SW 1271 (cell line): ENCODE measurements at places on chromosomes 7 and 10.

DNA sequence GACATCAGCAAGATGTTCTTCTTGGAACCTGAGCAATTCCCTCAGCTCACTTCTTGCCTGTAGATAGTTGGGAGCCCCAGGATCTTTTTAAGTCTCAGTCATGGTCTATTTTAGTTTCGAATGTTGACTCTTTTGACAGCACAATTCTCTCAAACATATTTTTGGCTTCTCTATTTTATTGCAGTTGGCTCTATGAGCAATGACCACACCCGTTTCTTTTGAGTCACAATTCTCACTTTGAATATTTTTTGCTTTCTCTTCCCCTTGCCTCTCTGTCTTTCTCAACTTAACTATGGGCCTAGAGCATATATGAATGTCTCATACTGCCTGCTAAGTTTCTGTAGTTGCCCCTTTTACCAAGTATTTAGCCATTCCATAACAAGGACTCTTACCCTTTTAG lies 222.8 kb downstream of the PTN start:
- DNase-seq = no peak

- no peak for DNase-seq
These were observed 2.5 kb downstream of the LFNG start for GRCh38 chr7:2521952-2522591.

DNA sequence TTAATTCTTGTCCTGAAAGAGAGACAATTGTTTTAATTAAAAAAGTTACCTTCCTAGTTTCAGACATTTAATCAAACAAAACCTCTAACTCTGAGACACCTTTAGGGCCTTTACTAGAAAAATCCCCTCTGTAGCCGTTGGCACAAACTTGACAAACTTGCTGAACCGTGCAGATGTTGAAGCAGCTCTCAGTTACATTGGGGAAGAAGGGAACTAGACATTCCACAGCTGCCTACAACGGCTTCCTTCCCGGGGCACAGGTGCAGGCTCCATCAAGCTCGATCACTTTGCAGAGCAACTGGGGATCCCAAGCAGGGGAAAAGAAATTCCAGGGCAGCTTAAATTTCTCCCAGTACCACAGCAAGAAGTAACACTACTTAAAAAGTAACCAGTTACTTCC lies 141.3 kb downstream of the SKAP2 start:
- DNase-seq = no peak

DNA sequence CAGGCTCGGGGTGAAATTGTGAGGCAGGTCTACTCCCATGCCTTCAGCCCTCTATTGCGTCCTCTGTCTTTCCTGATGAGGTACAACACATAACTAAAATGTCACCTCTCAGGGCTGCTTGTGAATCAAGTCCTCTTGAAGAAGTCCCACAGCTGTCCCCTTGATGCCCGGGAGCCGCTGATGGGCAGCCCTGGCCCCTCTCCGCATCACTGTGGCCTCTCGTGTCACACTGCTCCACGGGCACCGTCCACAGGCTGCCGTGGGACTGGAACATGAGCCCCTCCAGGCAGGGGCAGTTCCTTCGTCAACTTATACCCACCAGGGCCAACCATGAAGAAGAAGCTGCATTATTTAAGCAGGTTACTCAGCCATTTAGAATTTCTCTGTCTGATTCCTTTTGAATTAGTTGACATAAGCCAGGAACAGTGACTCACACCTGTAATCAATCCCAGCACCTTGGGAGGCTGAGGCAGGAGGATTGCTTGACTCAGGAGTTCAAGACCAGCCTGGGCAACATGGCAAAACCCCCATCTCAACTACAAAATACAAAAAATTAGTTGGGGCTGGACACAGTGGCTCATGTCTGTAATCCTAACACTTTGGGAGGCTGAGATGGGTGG lies 58.5 kb upstream of the UBE3C start:
- no peak for DNase-seq

- no peak for DNase-seq
These were observed 70.0 kb upstream of the KCNMA1 start for GRCh38 chr10:77707570-77707969.

DNA sequence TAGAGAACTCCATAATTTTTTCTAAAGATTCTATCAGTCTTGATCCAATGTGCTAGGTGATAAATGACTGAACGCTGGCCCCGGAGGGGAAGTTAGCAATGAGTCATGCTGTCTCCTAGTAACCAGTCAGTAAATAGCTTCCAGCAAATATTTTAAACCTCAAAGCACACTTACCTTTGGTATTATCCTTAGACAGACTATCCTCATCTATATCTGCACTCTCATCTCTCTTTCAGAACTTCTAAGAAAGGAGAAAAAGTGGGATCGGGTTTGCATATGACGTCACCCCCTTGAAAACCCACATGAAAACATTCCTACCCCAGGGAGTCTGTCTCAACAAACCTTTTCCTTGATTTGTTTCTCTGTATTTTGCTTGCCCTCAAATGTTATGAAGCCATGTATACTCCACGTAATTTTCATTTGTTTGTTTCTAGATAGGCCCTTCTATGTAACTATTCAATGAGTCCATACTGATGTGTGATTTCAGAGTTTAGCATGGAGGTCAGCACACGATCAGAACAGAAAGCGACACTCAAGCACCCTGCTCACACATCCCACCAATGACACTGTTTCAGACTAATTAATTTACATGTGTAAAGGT lies 174.9 kb upstream of the NRP1 start:
- peak; percentile 6 for DNase-seq

GRCh38 chr10:108911814-108912541 lies 1011.3 kb downstream of the XPNPEP1 start:
- no peak for DNase-seq

- DNase-seq = peak; percentile 11
These were observed 259.8 kb upstream of the SEMA3A start for GRCh38 chr7:84454174-84454959.

DNA sequence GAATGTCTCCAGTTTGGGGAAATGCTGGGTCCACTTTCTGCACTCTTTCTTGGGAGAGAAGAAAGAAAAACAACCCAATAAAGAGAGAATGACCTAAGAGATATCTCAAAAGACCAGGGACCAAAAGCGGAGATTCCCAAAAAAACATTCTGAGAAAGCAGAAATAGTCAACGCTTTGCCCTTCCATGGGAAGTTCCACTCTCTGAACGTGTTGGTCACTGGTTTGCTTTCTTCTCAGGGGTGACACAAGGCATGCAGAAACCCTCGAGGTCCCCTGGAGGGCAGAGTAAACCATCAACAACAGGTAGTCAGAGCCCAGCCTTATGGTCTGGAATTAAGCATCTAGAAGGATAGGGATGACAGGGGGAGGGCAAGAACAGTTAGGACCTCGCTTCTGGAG lies 26.2 kb upstream of the AOAH start:
- DNase-seq = no peak

- peak; percentile 49 for DNase-seq
These were observed 68.4 kb downstream of the CDC123 start for GRCh38 chr10:12264204-12264940.

DNA sequence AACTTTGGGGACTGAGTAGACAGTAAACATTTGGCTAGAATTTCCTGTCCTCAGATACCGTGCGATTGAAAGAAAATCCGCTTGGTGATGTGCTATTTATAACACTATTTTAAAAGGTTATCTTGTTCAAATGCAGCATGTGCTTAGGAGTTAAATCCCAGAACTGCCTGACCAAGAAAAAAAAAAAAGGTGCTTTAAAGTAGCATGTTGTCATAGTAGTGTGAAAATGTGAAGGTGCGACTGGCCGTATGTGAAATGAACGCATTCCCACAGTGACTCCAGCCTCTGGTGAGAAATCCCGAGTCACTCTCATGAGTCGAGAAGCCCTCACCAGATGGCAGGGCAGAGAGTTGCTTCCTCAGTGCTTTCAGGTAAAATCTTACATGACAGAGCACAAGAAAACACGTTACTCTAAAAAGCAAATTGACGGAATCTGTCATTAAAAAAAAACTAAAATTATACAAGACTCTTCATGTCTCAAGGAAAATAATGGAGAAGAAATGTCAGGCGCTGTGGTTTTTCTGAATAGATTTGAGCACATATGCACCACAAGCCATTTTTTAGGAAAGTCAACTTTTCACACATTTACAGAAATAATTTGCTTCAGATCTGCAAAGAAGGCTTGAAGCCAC lies 18.4 kb upstream of the KLF6 start:
- DNase-seq = no peak

DNA sequence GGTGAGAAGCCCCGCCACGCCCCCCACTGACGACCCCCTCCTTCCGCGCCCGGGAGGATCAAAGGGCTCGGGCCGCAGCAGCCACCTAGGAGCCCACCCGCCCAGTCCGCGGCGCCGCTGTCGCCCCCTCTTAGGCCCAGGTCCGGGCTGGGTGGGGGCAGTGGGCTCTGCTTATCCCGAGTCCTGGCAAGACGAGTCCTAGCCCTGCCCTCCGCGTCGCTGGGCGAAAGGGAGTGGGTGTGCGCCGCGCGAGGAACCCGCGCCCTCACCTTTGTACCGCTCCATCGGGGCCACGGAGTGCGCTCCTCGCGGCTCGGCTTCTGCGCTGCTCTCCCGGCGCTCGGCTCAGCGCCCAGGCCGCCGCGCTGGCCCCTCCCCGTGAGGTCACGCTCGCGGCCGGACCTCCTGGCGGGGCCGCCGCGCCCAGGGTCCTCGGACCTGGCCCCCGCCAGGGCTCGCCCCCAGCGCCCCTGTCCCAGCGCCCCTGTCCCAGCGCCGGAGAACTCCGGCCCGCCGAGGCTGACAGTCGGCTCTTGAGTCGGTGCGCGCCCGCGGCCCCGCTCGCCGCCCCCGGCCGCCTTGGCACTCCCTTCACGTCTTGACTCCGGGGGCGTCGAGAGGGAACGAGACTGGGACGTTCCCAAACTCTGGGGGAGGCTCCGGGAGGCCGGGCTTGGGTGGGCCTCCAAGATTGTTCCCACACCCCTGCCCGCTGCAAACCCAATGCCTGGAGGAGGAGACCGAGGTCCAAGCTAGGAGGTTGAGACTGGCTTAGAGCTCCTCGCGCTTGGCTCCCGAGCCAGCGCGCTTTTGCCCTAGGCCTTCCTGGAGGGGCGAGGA lies at the start of gene AFAP1L2:
Gene AFAP1L2, minus strand, starts transcription at position 332 of the 840 bp plus-strand sequence. Its CDS starts 47 bp downstream, at position 285.
- DNase-seq = no peak

- DNase-seq = no peak
These were observed 65.3 kb upstream of the ZMIZ1 start for GRCh38 chr10:79003183-79004100.

DNA sequence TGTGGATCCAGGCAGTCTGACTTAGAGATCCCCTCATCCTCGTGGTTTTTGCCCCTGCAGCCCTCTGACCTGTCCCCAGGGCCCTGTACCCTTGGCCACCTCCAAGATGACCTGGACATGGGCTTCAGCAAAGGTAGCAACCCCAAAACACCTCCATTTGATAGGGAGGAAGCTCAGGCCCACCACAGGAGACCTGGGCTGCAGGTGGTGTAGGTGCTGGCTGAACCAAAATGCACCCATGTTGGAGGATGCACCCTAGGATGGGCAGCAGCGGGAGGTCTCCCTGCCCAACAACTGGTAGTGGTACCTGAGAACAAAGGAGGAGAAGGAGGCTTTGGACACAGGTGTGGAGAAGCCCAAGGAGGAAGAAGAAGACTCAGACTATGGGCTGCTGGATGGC lies 188.7 kb downstream of the ZNF716 start:
- DNase-seq = no peak

GRCh38 chr7:7766671-7767070 lies 48.3 kb upstream of the RPA3 start:
- no peak for DNase-seq

DNA sequence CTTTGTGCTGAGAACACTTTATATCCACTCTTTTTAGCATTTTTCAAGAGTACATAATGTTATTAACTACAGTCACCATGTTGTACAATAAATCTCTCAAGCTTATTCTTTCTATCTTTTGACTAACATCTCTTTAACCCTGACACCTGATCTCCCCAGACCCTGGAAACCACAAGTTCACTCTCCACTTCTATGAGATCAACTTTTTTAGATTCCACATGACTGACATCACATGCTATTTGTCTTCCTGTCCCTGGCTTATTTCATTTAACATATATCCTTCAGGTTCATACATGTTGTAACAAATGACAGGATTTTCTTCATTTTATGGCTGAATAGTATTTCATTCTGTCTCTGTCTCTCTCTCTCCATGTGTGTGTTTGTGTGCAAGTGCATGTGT lies 15.5 kb downstream of the SLC13A1 start:
- DNase-seq = peak; percentile 2

GRCh38 chr7:127699853-127700252 lies 47.9 kb downstream of the SND1 start:
- no peak for DNase-seq

DNA sequence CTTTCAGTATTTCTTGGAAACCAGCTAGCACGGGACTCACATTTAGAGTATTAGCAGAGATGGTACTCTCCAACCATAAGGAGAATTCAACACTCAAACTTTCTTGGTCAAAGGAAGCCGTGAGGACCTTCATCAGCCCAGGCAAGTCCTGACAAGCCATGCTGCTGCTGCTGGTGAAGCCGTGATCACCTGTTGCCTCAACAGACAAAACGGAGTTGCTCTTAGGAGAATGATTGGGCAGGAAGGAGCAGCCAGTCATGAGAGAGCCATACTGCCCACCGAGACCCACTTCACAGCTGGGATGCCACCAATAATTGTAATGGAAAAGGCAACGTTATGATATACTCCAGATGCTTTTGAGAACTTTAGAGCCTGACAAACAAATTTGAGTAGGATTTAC lies 60.8 kb upstream of the PLPP4 start:
- DNase-seq = no peak

DNA sequence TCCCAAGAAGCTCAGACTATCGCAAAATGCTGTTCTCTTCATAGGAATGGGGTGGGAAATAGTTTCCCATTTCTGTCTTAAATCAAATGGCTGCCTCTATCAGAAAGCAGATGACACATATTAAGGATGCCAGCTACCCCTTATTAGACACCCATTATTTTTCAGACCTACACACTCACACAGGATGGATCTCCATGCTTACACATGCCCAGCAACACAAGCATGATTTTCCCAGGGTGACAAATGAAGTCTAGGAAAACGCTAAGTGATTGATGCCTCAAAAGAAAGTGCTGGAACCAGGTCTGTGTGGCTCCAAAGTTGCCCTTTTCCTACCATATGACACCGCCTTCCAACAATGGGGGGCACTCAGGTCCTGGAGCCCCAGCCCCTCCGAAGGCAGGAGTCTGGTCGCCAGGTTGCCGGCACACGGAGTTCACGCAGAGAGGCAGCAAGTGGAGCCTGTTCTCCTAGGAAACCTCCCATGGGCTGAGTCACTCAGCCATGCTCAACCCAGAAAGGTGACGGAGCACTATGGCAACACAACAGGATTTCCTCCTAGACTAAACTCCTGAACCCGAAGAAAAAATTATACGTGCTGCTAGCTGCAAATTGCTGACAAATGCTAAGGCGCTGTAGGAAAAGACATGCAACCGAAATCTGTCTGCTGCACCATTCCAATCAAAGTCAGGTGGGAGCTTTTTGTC lies 19.8 kb downstream of the VOPP1 start:
- peak; percentile 67 for DNase-seq
